ENCODE measurements at places on chromosomes 16 and 17. TPM values are rescaled to one million over a fixed set of nuclear protein-coding genes. Genes with fewer than 3 reads are reported as not detected.
A peak's percentile ranks its signal among the peaks of the same experiment; 100 is the strongest.

DNA sequence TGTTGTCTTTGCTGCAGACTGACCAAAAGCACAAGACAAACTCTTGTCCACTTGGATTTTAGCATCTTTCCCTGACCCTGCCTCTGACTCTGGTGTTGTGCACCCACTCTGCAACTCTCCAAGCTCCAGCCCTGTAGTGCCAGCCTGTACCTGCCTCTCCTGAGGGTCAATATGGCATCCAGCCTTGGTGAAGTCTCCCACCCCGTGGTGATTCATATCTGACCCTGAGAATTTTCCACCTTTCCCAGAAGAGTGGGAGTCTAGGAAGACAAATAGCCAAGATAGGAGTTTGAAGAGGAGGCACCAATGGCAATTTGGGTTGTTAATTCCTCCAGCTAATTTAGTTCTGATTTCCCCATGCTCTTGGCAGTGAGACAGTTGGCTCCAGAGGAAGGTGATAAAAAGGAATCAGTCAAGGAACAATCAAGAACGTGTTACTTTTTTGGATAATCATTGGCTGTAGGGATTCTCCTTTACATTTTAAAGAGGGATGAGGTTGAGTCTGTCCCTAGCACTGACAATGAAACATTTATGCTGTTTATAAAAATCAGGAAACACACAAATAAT lies 416.0 kb downstream of the MAF start:
- no peak for DNase-seq

GRCh38 chr16:50735629-50736122 lies 6.2 kb upstream of the CYLD start:
- no peak for DNase-seq

DNA sequence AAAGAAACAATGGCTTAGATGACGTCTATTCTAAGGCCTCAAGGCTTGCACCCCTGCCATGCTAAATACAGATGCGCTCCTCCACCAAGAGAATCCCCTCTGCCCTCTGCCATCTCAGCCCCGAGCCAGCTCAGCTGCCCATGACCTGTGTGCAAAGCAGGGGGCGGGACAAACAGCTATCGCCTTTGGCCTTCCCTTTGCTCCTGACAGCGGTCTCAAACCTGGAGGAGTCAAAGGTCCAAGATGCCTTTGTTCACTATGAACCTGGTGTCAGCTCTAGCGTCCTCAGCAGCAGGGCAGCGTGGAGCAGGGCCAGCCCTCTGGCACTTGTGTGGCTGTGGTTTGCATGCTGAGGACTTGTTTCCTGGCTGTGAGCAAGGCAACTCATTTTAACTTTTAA lies 12.3 kb downstream of the SLX4 start:
- DNase-seq: no peak

GRCh38 chr17:5047446-5047845 lies 12.2 kb upstream of the SLC52A1 start:
- DNase-seq: no peak

DNA sequence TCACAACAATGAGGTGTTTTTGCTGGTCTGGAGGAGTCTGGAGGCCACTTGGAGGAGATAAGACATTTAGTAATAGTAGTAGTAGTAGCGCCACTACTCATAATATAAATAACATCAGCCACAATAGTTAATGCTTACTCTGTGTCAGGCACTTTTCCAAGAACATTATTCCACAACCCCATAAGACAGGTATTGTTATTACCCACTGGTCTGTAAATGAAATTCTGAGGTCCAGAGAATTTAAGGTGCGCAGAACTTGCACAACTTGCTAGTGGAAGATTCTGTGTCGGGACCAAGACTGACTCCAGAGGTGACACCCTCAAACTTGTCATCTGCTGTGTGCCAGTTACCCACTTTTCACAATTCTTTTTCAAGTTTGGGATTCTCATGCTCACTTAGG lies 106.5 kb downstream of the MRM1 start:
- no peak for DNase-seq

DNA sequence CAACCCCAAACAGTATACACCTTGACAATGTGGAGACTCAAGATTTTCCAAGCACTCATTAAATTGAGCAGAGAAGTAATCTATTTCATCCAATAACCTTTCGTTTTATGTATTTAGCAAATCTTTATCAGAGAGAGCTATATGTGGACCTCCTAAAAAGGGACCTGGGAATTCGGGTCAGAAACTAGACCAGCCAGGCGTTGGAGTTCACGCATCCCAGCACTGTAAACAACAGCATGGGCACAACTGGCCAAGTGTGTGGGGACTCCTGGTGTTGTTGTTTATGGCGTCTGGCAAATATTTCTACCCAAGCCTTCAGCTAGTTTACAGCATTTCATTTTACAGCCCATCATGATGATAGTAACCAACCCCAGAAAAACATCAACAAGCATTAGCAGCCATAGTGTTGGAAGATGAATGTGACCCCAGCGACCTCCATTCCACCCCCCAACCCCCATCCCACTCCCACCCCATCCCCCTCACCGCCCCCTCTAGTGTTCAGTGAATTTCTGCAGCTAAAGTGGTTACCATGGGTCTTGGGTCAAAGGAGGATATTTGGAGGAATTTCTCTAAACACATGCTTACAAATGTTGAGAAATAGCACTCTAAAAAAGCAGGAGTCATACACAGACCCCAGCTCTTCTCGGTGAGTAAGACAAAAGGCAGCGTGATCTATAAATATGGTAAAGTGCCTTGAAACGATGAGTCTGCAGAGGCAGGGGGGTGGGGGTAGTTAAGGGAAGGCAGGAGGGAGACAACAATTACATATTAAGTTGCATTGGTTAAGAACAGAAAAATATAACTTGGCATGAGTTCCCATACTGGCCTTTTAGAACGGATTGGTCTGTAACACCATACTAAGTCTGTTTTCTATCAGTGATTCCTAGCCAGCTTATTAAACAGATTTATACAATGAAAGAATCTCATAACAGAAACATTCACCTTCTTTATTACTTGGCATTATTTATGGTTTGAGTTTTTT lies 91.4 kb upstream of the TBX2 start:
- DNase-seq: peak; percentile 52

DNA sequence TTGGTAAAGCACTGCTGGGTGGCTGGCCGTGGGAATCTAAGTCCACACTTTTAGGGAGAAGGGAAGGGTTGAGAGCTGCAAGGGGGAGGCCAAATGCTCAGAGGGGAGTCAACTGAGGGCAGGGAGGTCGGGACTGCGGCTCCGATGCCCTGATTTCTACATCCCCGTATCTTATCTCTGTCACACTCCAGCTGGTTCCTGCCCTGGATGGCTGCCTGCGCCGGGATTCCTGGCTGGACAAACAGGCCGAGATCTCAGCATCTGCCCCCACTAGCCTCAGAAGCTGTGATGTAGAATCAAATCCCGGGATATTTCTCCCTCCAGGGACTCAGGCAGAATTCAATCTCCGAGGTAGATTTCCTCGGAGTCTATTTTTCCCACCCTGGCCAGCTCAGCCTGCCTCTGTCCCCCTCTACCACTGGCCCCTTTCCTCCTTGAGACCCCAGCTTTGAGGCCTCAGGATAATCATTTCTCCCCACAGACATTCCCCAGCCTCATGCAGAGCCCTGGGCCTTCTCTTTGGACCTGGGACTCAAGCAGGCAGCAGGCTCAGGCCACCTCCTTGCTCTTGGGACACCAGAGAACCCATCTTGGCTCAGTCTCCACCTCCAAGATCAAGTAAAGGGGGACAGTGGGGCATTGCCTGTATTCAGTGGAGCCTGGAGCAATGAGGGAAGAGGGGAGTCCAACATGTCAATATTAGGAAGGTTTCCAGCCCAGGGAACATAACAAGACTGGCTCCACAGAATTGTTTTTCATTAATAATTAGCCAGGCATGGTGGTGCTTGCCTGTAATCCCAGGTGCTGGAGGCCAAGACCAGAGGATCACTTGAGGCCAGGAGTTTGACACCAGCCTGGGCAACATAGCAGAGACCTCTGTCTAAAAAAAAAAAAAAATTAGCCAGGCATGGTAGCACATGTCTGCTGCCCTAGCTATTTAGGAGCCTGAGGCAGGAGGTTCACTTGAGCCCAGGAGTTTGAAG lies 1.8 kb downstream of the SHBG start:
- DNase-seq: no peak

GRCh38 chr17:35540589-35541404 lies 3.3 kb upstream of the SLFN12L start:
- no peak for DNase-seq

GRCh38 chr17:28344435-28344901 lies 8.9 kb downstream of the TNFAIP1 start:
- no peak for DNase-seq

The HOXB9 gene
- 5.6 TPM for polyA plus RNA-seq

The ARHGDIG gene
- polyA plus RNA-seq: 1.4 TPM

The ASGR2 gene
- 0.06 TPM for polyA plus RNA-seq

The TMC7 gene
- polyA plus RNA-seq: 5.4 TPM

The WFDC1 gene
- polyA plus RNA-seq: not detected

The SHCBP1 gene
- 49.9 TPM for polyA plus RNA-seq

The TERB1 gene
- 0.17 TPM for polyA plus RNA-seq

Data from A549 (cell line).